Mammary microvascular endothelial cell (primary cell): ENCODE measurements at places on chromosomes 5 and 9. TPM values are rescaled to one million over a fixed set of nuclear protein-coding genes. Genes with fewer than 3 reads are reported as not detected.

The PCSK5 gene
- total RNA-seq: 4.5 and 4.9 TPM in 2 replicates

The F2RL2 gene
- 0.25 TPM in 1 of 2 replicates, not detected in the other for total RNA-seq

The PCDHA5 gene
- total RNA-seq: not detected in 2 replicates

The DIPK1B gene
- 151 and 161 TPM in 2 replicates for total RNA-seq

The MYOT gene
- not detected in 2 replicates for total RNA-seq

The EMB gene
- 0.30 and 0.67 TPM in 2 replicates for total RNA-seq

The SLC30A5 gene
- 41.3 and 53.8 TPM in 2 replicates for total RNA-seq

The CTNNA1 gene
- 438 TPM in 2 replicates for total RNA-seq

The FGF18 gene
- total RNA-seq: 0.20 TPM in 1 of 2 replicates, not detected in the other

The NSA2 gene
- total RNA-seq: 94.1 and 101 TPM in 2 replicates

The CARTPT gene
- total RNA-seq: not detected in 2 replicates

The INSL4 gene
- not detected in 2 replicates for total RNA-seq

The ZNF474 gene
- total RNA-seq: not detected in 2 replicates

The PCSK1 gene
- 2.8 and 2.9 TPM in 2 replicates for total RNA-seq

The SOX30 gene
- 0.05 TPM in 1 of 2 replicates, not detected in the other for total RNA-seq

The INVS gene
- 17.8 and 18.2 TPM in 2 replicates for total RNA-seq

The PFN3 gene
- total RNA-seq: not detected in 2 replicates

The RANBP6 gene
- 24.8 and 27.1 TPM in 2 replicates for total RNA-seq

The IFNB1 gene
- 0.13 TPM in 1 of 2 replicates, not detected in the other for total RNA-seq

The SGCD gene
- 0.34 TPM in 1 of 2 replicates, not detected in the other for total RNA-seq

The SLC34A3 gene
- not detected in 2 replicates for total RNA-seq

The SPAAR gene
- 26.6 and 26.8 TPM in 2 replicates for total RNA-seq

The GRM6 gene
- total RNA-seq: not detected in 2 replicates

The SPINK4 gene
- total RNA-seq: not detected in 2 replicates

The OGN gene
- total RNA-seq: not detected in 2 replicates

The PCDHGA6 gene
- total RNA-seq: 0.73 and 1.2 TPM in 2 replicates

The CACNA1B gene
- total RNA-seq: under 0.01 TPM in 1 of 2 replicates, not detected in the other

The GLRA1 gene
- total RNA-seq: not detected in 2 replicates

The SHISAL2B gene
- not detected in 2 replicates for total RNA-seq

The POU5F2 gene
- 0.07 and 0.15 TPM in 2 replicates for total RNA-seq

The SLC6A18 gene
- not detected in 2 replicates for total RNA-seq

The LHFPL2 gene
- total RNA-seq: 28.9 and 37.6 TPM in 2 replicates

The TMEM232 gene
- total RNA-seq: 2.7 TPM in 1 of 2 replicates, not detected in the other

The PRSS3 gene
- total RNA-seq: 13.4 and 19.8 TPM in 2 replicates

The CCDC192 gene
- total RNA-seq: not detected in 2 replicates

The C5orf58 gene
- not detected in 2 replicates for total RNA-seq

The SLCO4C1 gene
- not detected in 2 replicates for total RNA-seq
